ENCODE measurements at places on chromosomes 7 and 10.

DNA sequence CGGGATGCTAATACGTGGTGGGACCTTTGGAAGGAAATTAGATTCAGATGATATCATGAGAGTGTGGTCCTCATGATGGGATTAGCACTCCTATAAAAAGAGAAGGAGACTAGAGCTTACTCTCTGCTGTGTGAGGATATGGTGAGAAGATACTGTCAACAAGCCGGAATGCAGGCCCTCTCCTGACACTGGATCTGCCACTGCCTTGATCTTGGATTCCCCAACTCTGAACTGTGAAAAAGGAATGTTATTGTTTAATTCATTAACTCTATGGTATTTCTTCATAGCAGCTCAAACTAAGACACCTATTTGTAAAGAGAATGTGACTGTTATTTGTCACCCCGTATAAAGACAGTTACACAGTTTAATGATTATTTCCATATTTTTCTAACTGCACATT lies 1227.5 kb upstream of the C7orf33 start:
- no peak for DNase-seq

DNA sequence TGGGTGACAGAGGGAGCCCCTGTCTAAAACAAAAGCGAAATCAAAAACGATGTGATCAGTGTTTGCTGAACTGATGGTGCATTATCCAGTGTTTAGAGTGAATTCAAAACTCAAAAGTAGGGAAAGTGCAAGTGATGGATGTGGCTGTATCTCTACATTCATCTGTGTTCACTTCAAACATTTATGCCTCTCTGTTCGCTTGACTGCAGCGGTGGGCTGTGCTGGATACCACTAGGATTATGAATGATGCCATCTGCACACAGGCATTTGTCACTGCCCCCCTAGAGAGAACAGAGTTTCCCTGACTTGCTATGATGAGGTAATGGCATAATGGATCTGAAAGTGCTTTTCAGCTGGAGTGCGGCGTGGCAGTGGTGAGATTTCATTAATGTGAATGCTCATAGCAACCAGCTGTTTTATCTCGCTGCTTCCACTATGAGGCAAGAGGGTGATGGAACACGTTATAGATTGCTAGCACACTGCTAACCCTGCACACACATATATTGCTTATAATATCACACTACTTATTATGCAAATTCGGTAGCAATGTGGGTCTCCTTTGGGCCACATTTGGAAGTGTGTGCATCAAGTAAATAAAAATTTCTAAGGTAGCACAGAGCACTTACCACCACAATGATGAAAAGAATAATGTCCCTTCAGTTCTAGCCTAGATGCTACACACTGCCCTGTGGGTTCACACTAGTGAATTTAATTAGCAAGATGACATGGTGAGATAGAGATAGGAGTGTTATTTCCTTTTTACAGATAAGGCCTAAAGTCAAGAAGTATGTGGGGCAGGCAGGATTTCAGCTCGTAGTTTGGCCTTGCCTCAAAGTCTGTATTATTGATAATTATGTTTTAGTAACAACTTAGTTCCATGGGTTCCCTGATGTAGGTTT lies 164.7 kb downstream of the CAMK1D start:
- DNase-seq: peak; percentile 41

- DNase-seq: no peak
Observed at GRCh38 chr10:98587156-98587837, 140.6 kb upstream of the HPS1 start.

DNA sequence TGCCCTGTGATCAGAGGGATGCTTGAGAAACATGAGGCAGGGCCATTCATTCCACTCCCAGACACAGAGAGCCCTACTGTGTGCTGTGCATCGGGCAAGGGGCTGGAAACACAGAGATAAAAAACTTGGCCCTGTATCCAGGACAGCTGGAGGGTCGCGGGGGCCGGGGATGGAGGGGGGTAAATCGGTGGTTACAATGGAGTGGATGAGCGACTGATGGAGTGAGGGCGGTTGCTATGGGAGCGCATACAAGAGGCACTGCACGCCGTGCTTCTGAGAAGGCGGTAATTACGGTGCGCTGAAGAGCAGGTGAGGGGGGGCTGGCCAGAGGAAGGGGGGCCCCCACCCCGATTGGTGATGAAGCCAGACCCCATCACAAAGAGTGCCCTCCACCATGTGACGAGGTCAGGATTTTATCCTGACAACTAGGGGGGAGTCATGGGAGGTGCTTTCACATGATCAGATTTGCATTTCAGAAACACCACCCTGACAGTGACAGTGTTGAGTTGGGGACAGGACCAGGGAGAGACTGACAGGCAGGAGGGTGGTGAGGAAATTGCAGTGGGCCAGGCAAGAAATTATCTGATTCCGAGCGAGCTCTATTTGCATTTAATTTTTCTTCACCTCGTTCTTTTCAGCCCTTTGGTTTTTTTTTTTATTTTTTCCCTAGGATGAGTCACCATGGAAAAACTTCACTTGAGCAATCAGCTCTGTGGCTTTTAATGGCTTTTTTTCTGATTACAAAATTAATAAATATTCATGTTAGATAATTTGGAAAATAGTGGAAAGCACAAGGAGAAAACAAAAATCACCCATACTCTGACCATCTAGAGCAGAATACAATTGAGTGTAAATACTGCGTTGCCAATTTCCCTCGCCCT lies 7.8 kb downstream of the CPA5 start:
- peak; percentile 68 for DNase-seq

GRCh38 chr7:130838738-130839137 lies 104.7 kb upstream of the KLF14 start:
- no peak for DNase-seq

GRCh38 chr7:85478530-85478929 lies 291.7 kb upstream of the SEMA3D start:
- DNase-seq: no peak

DNA sequence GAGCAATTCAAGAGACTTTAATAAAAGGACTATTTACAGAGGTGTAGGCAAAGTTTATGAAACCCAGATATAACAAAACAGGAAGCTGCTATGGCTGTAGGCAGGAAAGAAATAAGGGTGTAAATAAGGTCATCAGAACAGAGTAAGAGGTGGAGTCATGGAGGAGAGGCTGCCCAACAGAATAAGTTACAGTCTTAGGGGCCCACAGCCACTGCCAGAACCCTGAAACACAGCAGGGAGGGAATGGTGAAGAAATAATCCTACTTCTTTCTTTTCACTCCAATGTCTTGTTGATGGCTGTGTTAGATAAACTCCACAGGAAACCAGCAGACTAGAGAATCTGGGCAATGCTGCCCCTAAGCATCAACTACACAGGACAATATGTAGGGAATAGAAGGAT lies 155.8 kb upstream of the TAC1 start:
- no peak for DNase-seq

DNA sequence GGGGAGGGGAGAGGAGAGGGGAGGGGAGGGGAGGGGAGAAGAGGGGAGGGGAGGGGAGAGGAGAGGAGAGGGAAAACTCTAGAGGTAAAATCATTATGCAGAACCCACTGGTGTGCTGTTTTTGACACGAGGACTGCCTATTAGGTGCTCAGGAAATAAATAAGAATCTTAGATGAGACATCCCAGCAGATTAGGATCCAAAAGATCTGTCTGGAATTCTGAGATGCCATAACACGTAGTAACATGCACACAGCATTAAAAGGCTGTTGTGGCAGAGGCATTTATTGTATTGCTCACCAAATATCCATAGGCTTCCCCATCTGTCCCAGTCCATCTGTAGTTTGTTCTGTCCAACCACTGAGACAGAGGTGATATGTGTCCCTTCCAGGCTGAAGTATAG lies 40.8 kb upstream of the KMT2E start:
- DNase-seq: peak; percentile 60

- peak; percentile 27 for DNase-seq
Observed at GRCh38 chr10:11986593-11987216, 55.9 kb downstream of the UPF2 start.

DNA sequence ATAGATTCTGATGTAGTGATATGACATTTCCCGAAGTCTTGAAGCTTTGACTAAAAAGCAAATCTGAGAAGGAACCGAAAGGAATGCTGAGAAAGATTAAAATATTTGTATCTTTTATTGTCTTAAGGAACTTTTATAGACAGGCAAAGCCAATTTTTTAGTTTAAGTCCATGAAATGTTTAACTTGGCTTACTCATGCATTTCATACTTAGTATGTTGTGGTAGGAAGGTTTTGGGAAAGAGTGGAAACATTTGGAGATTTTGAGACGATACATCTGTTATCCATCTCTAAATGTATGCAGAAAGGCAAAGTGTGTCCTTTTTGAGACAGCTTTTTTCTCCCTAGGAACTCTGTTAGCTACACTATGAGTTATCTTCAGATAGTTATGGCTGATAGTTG lies 10.1 kb downstream of the TBC1D12 start:
- DNase-seq: no peak

GRCh38 chr10:133160826-133161471 lies 930 bp downstream of the KNDC1 start:
- DNase-seq: no peak

GRCh38 chr7:108589874-108590273 lies 20.2 kb downstream of the DNAJB9 start:
- DNase-seq: peak; percentile 25

GRCh38 chr10:104049504-104050250 lies 36.0 kb downstream of the COL17A1 start:
- no peak for DNase-seq

- DNase-seq: no peak
Observed at GRCh38 chr10:11355592-11355991, 255.9 kb downstream of the USP6NL start.

DNA sequence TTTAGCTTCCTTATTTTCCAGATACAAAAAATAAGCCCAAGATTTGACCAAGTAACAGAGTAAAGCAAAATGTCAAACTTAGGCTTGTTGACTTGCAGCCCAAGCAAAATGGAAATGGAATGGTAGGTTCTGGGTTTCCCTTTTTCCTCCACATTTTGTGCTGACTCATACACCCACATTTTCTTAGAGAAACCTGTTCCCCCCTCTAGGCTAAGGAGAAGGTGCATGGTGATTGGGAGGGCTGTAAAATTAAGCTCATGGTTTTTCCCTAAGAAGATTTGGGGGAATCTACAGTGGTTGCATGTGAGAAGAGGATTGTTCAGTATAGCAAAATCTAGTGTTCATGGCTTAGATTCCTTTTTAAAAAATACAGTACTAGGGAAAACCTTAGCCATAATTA lies 127.4 kb downstream of the ARL4A start:
- DNase-seq: no peak

GRCh38 chr10:44157574-44157973 lies 227.3 kb downstream of the CXCL12 start:
- DNase-seq: no peak

GRCh38 chr10:14254368-14254767 lies 76.4 kb downstream of the FRMD4A start:
- no peak for DNase-seq

DNA sequence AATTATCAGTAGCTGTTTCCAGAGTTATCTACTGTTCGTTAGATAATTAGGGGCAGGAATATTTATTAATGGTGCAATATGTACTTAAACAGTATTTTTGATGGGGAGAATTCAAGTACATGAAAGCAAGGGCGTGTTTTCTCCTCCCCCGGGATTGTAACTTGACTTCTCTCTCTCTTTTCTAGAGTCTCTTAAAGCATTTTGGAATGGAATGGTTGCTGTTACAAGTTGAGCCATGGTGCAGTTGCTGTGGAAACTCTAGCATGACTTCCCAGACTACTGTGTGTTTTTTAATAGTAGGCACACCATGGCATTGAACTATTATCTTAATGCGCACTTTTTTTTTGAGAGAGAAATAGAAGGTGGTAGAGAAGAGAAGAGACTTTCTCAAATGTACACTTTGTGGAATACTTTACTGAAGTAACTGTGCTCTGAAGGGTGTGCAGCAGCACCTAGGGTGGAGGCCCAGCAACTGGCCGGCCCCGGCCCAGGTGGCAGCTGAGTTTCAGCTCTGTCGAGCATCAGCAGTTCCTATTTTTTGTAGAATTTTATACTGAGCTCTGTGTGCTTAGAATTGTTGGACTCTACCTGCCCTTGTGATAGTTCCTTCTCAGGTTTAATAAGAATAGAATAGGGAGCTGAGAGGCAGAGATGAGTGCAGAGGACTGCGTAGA lies 64.4 kb downstream of the CCNY start:
- no peak for DNase-seq

- DNase-seq: no peak
Observed at GRCh38 chr7:99833289-99833877, 5.6 kb downstream of the CYP3A43 start.

DNA sequence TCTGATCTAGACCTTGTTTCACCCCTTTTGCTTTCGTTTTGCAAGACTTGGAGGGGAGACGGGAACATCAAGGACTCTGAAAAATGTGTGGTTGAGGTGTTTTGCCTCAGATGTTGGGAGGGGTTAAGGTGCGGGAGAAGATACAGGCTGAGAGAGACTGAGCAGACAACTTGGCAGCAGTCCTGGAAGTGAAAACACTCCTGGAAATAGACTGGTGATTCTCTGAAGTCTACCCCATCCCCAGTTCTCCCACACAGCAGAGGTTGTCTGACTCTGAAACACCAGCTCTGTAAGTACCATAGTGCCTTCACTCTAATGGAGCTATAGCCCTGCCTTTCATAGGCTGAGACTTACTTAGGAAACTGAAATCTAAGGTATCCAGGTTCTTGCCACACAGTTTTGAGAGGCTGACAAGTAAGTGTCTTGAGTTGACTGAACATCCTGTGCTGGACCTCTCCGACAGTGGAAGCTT lies 152.5 kb downstream of the PPP1R9A start:
- DNase-seq: no peak

DNA sequence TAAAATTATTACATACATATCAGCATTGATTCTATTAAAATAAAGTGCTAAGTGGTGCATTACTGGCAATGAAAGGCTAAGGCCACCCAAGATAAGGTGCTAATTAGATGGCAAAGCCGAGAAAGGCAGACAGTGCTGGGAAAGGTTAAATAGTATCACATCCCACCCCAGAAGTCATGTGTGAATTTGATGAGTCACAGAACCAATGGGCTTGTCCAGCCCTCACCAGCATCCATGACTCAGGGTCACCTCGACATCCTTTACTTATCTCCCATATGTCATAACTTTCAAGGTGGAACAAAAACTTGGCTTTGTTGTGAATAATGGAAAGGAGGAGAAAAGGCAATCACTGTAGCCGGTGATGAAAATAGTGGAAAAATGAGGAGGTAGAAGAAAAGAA lies 459.1 kb downstream of the PLXNA4 start:
- DNase-seq: no peak

- DNase-seq: no peak
Observed at GRCh38 chr7:142250705-142251104, 7.2 kb downstream of the PRSS58 start.

- DNase-seq: no peak
Observed at GRCh38 chr10:79316671-79317431, 30.4 kb upstream of the PPIF start.

- DNase-seq: no peak
Observed at GRCh38 chr7:157613575-157614322, 276.9 kb downstream of the DNAJB6 start.

GRCh38 chr7:41869997-41870396 lies 167.1 kb upstream of the INHBA start:
- no peak for DNase-seq
